ENCODE measurements at places on chromosomes 1 and 21.

- no peak overlapping the region for H3K4me3 ChIP-seq
- no peak overlapping the region for H3K27ac ChIP-seq
- no peak for DNase-seq
- no peaks in the 10 kb centered on the region for H3K36me3 ChIP-seq
These were observed 34.5 kb downstream of the OR10R2 start for GRCh38 chr1:158506369-158506987.

DNA sequence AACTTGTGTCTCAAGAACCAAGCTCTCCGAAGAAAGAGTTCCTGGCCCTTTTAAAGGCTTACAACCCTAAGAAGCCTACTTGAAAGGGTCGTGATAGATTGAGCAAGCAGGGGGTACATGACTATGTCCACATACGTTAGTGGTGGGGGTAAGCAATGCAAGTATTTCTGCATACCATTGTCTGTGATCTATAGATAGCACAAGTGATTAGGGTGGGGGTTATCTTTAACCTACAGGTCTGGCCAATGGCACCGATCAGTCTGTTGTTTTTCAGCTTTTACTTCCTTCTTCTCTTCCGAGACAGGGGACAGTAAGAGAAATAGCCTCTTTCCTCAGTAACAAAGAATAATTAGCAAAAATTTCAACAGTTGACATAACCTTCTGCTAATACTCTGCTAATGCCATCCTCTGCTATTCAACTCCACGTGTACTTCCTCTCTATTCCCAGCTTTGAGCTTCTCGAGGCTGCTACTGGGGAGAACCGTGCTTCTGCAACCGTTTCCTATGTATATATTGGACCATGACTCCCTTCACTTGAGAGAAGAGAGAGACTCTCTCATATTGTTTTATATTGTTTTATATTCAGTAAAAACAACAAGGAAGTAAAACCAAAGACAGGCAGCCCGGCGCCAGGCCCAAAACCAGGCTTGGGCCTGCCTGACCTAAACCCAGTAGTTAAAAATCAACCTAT is 727.7 kb upstream of the NCAM2 start:
- H3K27ac ChIP-seq, result no peak overlapping the region
- no peaks in the 10 kb centered on the region for H3K4me1 ChIP-seq
- no peaks in the 10 kb centered on the region for H3K36me3 ChIP-seq
- no peak for DNase-seq
- no peaks in the 10 kb centered on the region for H3K27me3 ChIP-seq

- no peaks in the 10 kb centered on the region for H3K4me1 ChIP-seq
- H3K27ac ChIP-seq, result no peak overlapping the region
- no peaks in the 10 kb centered on the region for H3K36me3 ChIP-seq
- no peak for DNase-seq
- no peaks in the 10 kb centered on the region for H3K27me3 ChIP-seq
These were observed 114.1 kb upstream of the ETS2 start for GRCh38 chr21:38691631-38692030.

- no peak overlapping the region for H3K4me3 ChIP-seq
- H3K36me3 ChIP-seq, result no peaks in the 10 kb centered on the region
These were observed 14.4 kb downstream of the SMYD3 start for GRCh38 chr1:246492611-246493245.

DNA sequence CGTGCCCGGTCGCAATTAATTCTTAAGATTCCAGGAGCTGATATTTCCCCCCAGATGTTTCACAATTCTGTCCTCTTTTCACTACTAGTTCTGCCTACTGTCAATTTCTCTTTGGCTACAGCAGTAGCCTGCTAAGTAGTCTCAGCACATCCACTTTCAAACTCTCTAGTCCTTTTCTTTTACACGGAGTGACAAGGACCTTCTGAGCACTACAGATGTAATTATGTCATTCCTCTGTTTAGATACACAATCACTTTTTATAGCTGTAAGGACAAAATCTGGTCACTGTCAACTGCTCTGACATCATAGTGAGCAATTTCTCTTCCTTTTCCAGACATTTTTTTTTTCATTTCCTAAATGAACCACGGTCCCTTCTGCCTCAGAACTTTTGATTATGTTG is 421.7 kb upstream of the CHRM3 start:
- H3K36me3 ChIP-seq, result no peaks in the 10 kb centered on the region
- no peaks in the 10 kb centered on the region for H3K27me3 ChIP-seq
- no peak overlapping the region for H3K4me3 ChIP-seq
- H3K27ac ChIP-seq, result no peak overlapping the region
- DNase-seq, result no peak

DNA sequence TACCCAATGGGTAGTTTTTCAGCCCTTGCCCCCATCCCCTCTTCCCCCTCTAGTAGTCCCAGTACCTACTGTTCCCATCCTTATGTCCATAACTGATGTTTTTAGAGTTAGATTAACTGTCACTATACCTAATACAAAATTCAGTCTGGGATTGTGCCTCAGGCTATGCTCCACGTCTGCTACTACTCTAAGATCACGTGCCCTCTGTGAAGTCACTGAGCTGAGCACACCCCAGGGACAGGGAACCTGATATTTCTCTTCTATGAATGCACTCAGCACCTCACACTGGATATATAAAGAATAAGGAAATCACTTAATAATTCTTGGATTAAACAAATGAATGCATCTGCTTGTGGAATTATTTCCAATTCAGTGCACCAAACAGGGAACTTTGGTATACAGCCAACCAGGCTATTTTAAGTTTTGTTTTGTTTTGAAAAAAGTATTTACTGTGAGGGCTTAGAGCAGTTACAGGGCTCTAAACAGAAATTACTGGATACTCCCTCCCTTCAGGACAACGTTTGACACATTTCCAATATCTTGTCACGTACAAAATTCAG is 307.9 kb downstream of the SMYD3 start:
- H3K27ac ChIP-seq, result no peak overlapping the region
- H3K4me1 ChIP-seq, result peaks cover 7% of the 10 kb centered on the region
- H3K36me3 ChIP-seq, result no peaks in the 10 kb centered on the region
- no peak for DNase-seq

GRCh38 chr1:53130598-53130877 is 11.9 kb downstream of the SLC1A7 start:
- H3K27me3 ChIP-seq, result no peaks in the 10 kb centered on the region
- no peak overlapping the region for H3K27ac ChIP-seq
- DNase-seq, result no peak
- H3K36me3 ChIP-seq, result no peaks in the 10 kb centered on the region

DNA sequence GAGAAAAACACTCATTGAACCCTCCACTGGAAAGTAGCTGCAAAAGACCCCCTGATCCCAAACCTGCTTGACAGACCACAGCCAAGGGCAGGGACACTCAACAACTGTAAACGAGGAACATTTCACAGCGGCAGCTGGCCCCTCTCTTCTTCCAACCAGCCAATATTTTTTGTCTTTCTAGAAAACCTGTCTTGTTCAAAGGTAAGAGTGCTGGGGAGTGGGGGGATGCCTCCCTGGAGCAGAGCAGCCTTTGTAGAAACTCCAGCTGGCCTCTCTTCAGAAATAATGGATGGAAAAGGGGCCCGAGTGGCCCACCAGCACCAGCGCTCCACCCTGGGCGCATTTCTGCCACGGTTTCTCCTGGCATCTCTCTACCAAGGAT is 384.0 kb downstream of the RRAGC start:
- no peak for DNase-seq
- H3K4me3 ChIP-seq, result no peak overlapping the region
- no peak overlapping the region for H3K27ac ChIP-seq
- H3K4me1 ChIP-seq, result peaks cover 9% of the 10 kb centered on the region
- no peaks in the 10 kb centered on the region for H3K36me3 ChIP-seq
- no peaks in the 10 kb centered on the region for H3K27me3 ChIP-seq

- H3K4me3 ChIP-seq, result peak within 1 kb of the TSS; percentile 99
- H3K36me3 ChIP-seq, result no peaks in the 10 kb centered on the region
- peaks cover 34% of the 10 kb centered on the region for H3K4me1 ChIP-seq
- DNase-seq, result no peak
These were observed at the start of gene RNF19B for GRCh38 chr1:32964461-32965250. TSS of gene RNF19B (minus strand) at chr1:32964809. CDS start at chr1:32964685, 124 bp downstream.

- no peaks in the 10 kb centered on the region for H3K36me3 ChIP-seq
- H3K4me3 ChIP-seq, result no peak overlapping the region
- peaks cover 5% of the 10 kb centered on the region for H3K4me1 ChIP-seq
These were observed 55.3 kb downstream of the RPS6KC1 start for GRCh38 chr1:213106298-213106697.

DNA sequence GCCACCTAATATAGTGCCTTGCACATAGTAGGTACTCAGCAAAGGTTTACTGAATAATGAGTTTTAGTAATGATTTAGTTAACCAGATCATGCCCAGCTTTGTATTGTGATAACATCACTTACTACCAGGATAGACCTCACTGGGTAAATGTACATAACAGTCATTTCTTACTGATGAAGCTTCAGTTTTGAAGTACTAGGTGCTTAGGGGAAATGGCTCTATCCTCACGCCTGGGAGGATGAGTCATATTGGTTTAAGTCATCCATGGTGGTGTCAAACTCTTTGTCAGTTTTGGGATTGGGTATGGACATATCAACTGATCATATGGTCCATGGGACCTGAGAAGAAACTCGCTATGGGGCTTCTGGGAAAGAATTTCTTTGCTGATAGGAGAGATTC is 90.6 kb upstream of the USP24 start:
- no peaks in the 10 kb centered on the region for H3K36me3 ChIP-seq
- H3K27ac ChIP-seq, result no peak overlapping the region
- H3K4me1 ChIP-seq, result peaks cover 5% of the 10 kb centered on the region
- no peak overlapping the region for H3K4me3 ChIP-seq

GRCh38 chr1:167923324-167924056 is 9.6 kb upstream of the ADCY10 start:
- peaks cover 4% of the 10 kb centered on the region for H3K4me1 ChIP-seq
- no peak for DNase-seq
- H3K27me3 ChIP-seq, result no peaks in the 10 kb centered on the region
- H3K27ac ChIP-seq, result no peak overlapping the region

DNA sequence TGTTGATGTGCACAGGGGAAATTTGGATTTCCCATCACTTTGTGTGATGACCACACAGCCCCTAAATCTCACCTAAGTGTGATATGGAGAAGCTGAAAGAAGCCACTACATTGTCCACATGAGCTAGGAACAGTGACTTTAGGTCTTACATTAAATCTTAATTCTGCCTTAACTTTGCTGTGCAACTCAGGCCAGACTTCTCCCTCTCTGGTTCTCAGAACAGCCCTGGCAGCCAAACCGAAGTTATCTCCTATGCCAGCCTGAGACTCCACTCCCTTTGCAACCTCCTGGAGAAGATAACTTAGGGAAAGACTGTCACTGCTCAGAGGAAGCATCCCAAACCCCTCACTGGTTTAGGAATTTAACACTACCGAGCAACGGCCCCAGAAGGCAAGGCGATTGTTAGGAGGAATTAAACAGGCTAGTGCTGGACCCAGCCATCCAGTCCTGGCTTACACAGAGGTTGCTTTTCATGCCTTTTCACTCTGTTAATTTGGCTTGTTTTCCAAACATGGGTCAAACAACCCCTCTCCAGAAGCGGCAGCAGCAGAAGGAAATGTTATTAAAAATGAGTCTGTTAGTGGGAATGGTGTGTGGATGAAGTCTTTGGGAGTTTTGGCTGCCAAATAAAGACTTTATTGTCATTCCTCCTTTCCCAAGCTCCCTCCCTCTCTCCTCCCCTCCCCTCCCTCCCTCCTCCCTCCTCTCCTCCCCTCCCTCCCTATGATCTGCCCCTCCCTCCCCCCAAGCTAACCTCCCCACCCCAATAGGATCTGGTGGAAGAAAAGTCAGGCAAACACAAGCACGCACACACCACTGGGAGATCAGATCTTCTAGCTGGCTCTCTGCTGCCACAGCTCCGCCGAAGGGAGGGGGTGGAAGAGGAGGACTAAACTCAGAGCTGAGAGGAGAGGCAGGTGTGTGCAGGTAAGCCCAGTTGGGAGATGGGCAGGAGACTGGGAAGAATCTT is at the start of gene PRELP:
Gene PRELP, plus strand, starts transcription at position 795 of the 970 bp plus-strand sequence. CDS start 7,379 bp downstream, outside the sequence.
- DNase-seq, result no peak
- peaks cover 29% of the 10 kb centered on the region for H3K4me1 ChIP-seq
- no peaks in the 10 kb centered on the region for H3K27me3 ChIP-seq
- peak within 1 kb of the TSS; percentile 93 for H3K27ac ChIP-seq

- no peak for DNase-seq
- H3K27me3 ChIP-seq, result no peaks in the 10 kb centered on the region
- H3K4me1 ChIP-seq, result no peaks in the 10 kb centered on the region
- no peak overlapping the region for H3K4me3 ChIP-seq
- H3K36me3 ChIP-seq, result no peaks in the 10 kb centered on the region
These were observed 20.5 kb upstream of the LPAR3 start for GRCh38 chr1:84913555-84913892.

DNA sequence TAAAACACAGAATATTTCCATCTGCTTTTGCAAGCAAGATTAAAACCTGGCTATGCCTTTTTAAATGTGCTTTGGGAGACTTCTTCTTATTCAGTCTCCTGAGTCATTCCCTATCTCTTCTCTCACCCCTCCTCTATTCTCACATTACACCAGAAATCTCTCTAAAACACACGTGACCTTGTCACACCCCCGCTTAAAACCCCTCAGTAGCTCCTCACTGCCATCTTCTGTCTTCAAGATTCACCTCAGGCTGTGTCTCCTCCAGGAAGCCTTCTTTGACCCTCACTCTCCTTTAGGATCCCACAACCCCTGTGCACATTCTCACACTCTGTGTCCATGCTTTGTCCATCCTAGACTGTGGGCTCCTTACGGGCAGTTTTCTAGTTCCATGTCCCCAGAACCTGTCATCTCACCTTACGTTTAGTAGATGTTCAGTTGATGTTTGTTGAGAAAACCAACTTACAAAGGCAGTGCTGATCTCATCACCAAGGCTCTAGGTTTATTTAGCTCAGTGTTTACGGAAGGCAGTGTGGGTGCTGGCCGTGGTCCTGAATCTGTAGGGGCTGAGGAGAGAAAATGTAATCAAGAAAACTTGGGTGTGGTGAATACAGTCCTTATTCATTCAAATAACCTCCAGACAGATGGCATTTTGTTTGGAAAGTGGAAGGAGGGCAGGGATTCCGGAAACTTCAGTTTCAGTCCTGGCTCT is 143.5 kb downstream of the DMRTA2 start:
- no peaks in the 10 kb centered on the region for H3K4me1 ChIP-seq
- no peaks in the 10 kb centered on the region for H3K27me3 ChIP-seq
- no peak overlapping the region for H3K4me3 ChIP-seq

- no peaks in the 10 kb centered on the region for H3K36me3 ChIP-seq
- no peak overlapping the region for H3K27ac ChIP-seq
- no peaks in the 10 kb centered on the region for H3K27me3 ChIP-seq
- H3K4me3 ChIP-seq, result no peak overlapping the region
- no peaks in the 10 kb centered on the region for H3K4me1 ChIP-seq
These were observed 1067.9 kb downstream of the BRINP3 start for GRCh38 chr1:189409774-189410173.

DNA sequence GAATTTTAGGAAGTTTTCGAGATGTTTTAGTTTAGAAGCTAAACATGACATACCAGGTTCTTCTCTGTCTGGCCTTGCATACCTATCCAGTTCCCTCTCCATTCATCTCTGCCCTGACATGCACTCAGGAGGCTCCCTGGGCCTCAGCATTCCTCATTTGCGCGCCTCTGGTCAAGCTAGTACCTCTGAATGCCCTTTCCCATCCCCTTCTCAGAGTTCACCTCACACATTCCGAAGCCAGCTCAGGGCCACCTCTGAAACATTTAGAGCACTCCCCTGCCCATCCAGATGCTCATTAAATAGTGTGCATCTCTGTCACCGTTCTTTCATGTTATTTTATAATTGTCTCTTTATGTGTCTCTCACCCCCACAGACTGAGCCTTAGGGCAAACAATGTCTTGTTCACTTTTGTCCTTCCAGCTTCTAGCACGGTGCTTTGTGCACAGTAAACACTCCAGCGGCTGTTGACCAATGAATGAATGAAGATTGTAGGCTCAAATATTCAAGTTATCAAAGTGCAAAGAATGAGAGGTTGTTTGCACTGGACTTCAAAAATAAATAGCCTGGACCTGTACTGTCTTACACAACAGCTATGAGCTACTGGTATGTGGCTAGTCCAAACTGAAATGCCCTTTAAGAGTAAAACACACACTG is 1.2 kb upstream of the DHCR24 start:
- H3K4me3 ChIP-seq, result no peak overlapping the region
- DNase-seq, result no peak
- H3K4me1 ChIP-seq, result peaks cover 33% of the 10 kb centered on the region
- H3K27me3 ChIP-seq, result no peaks in the 10 kb centered on the region
